Astrocyte of the spinal cord (primary cell): ENCODE measurements at places on chromosomes 4 and X.

DNA sequence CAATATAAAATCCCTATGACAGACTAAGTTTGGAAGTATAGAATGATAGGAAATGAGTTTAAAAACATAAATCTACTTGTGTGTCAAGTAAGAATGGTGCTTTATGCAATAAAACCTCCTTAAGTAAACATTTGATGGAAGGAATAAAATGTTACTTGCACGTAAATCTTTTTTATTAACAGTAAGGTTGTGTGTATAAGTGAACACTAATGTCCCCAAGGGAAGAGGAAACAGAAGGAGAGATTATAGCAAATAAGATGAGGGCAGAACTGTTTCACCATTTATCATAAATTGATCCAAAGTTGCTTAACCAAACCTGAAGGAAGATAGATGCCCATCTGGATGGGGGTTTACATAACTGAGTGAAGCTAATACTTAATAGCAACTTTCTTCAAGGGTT, 86.8 kb downstream of the FRMPD4 start:
- DNase-seq, result no peak

- peak; percentile 39 for DNase-seq
These were observed 208.7 kb downstream of the SOWAHB start for GRCh38 chr4:76689145-76689817.

DNA sequence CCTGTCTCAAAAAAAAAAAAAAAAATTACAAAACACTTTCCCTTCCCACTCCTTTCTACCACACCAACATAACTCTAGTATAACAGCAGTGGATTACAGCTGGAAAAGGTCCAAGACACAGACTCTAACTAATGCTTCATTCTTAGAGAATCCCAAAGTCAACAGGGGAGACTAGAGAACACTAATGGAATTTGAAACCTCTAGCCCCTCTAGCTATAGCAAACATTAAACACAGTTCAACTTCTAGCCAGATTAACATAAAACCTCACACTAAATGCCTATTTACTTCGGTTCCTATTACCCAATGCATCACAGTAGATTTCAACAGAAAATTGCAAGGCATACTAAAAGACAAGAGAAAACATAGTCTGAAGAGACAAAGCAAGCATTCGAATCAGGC, 10.5 kb upstream of the DHX15 start:
- DNase-seq, result peak; percentile 78

DNA sequence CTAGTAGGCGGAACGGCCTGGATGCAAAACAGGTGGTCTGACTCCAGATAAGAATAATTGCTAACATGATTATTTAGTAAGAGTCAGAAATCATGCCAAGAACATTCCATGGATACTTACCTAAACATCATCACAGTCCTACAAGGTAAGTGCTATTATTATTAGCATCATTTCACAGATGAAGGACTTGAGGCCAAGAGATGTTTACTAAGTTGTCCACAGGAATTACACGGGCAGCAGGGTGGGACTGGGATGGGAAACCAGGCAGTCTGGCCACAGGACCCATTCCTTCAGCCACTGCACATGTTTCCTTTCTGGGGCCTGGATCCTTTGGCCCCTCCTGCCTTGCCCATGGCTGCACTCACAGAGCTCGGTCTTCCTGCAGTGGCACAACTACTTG, 48.3 kb downstream of the ANAPC4 start:
- DNase-seq, result no peak

DNA sequence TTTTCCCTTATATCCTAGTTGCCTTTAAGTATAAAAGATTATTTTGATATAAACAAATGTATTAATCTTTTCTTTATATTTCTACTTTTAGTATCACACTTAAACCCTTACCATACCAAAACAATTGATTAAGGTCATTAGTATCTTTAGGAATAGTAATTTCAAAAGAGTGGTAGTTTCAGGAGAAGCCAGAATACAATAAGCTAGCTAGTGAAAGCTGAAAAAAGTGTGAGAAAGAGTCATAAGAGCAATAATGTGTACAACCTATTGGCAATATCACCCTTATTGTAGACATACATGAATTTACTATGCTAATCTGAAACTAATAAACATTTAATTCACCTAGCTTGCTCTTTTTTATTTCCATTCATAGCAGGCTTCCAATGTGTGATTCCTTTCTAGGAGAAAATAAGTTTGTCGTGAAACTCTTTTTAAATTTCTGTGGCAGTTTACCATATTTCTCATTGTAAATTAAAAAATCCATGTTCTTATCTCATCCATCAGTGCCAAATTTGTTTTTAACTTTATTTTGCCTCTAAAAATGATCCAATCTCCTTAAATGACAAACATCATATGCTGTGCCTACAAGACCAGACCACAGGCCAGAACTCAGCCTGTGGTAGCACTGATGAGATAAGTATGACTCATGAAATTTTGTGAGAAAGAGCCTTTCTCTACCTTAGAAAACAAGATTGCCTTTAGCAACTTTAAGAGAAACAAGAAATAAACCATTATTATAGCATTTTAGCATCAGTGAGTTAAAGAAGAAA, 8.1 kb downstream of the NEK1 start:
- peak; percentile 87 for DNase-seq

GRCh38 chr4:13640149-13640940, 12.8 kb upstream of the BOD1L1 start:
- DNase-seq, result peak; percentile 90

GRCh38 chr4:152778656-152779512, 646 bp downstream of the TIGD4 start:
- peak; percentile 25 for DNase-seq

DNA sequence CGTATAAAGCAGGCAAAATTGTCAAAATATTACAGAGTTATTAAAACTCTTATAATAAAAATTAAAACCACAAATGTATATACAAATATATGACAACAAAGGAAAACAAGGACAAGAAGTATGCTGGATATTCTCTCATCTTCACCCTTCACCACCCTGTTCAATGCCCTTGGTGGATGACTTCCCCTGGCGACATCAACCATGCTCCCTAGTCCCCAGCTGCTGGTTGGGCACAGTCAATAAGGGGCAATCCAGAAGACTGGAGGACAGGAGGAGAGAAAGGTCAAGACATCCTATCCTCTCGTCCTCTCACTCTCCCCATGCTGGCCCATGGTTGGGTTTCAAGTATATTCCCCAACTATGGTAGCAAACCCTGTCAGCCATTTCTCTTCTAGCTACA, 71.2 kb downstream of the CXCL13 start:
- no peak for DNase-seq

GRCh38 chr4:184861047-184861446, 35.3 kb upstream of the ACSL1 start:
- DNase-seq, result no peak

DNA sequence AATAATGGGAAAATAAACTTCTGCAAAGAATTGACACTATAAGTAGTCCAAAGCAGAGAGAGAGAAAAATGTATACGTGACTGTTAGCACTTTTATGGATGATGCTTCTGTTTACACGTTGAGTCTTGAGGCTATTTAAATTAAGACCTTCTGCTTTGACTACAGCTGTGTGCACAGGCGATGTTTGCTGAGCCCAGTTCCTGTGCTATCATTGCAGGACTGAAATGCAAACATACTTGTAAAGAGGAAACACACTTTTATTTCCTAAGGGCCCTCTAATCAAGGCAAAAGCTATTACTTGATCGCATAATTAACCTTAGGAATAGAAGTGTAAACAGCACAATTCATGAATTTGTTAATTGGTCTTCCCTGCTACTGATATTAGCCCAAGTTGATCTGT, 226.9 kb downstream of the FBXW7 start:
- no peak for DNase-seq

GRCh38 chrX:53186351-53186750, 38.7 kb downstream of the KDM5C start:
- no peak for DNase-seq

GRCh38 chr4:120053911-120054310, 12.7 kb downstream of the MAD2L1 start:
- no peak for DNase-seq

DNA sequence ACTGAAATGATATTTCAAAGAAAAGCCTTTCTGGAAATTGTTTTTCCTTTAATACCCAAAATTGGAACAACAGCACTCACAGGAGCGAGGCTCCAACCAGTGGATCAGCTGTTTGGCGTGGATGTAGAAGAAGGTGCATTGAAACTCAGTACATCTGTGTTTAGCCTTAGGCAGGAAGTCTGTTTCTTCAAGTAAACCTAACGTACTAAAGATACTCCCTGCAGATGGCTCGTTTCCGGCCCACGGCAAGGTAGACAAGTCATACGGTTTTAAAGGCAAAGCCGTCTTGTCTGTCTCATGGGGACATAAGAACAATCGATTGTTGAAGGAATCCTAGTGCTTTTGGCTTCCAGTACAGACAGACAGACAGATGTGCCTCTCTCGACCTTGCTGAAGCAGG, 50.0 kb upstream of the CLCN4 start:
- DNase-seq, result no peak

DNA sequence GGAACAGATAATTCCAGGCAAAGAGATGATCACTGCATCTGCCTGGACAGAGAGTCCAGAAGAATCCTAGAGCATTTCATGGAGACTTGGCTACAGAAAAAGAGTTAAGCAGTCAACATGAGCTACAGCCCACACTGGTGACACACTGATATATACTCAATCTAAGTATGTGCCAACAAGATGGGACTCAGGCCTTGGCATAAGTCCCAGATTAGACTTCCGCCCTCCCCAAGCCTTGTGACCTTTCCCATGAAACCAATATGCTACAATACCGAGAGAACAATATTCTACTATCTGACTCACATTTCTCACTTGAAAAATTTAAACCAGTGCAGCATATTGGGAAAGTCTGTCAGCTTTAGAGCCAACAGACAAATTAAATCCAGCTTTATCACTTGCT, 65.7 kb upstream of the SLITRK2 start:
- peak; percentile 46 for DNase-seq

- no peak for DNase-seq
These were observed 1.3 kb downstream of the FAM9C start for GRCh38 chrX:13043138-13043537.

GRCh38 chr4:33381816-33382215, 2661.6 kb downstream of the PCDH7 start:
- DNase-seq, result no peak

GRCh38 chr4:836750-837301, 10.9 kb upstream of the CPLX1 start:
- DNase-seq, result no peak

DNA sequence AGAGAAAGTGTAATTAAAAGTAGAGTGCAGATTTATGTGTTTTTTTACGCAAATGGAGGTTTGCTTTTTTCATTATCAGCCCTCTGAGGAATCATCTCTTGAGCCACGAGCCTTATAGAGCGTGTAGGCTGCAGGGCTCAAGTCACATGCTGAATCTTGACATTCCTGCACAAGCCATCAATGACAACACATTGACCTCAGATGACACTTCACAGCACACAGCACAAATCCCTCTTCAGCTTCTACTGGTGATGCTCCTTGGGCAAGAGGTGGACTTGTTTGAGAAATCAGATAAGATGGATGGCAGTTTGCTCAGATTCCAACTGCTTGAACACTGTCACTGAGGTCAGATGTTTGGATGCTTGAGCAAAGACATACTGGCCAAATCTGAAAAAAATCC, 250.6 kb downstream of the SNCA start:
- no peak for DNase-seq

DNA sequence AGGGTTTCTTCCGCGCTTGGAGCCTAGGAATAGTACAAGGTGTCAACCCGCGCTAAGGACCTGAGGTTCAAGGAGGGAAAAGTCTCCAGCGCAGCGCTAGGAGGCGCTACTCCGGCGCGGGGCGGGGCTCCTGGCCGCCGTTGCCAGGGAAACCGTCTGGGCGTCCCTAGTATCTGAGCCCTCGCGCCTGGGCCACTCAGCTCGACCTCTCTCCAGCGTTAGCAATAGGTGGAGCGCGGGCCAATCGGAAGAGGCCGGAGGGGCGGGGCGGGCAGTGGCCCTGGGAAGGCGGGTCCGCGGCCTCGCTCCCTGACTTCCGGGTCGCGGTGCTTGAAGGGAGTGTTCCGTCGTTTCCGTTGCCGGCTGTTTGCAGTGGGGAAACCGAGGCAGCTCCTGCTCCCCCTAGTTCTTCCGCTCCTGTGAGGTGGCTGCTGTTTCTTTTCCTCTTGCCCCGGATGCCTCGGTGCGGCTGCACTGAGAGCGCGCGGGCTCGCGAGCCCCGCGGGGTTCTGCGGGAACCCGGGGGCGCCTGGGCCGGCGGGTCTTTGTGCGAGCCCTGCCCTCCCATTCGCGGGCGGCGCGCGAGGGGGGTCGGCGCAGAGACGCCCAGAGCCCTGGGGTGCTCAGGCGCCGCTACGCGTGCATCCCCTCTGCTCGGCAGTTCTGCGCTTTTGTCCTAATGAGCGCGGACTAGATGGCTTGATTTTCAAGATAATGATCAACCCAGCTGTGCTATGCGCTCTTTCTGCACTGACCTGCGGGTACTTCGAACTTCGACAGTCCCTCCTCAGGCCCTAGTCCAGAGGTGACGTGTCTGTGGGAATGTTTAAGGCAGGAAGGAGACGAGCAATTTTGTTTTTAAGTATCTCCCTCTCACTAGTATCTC, at the start of gene ELMOD2:
ELMOD2 (plus strand) TSS at position 312 of the 886 bp plus-strand sequence. CDS start 1,261 bp downstream, outside the sequence.
- DNase-seq, result peak; percentile 98

- no peak for DNase-seq
These were observed 2268.3 kb downstream of the ARAP2 start for GRCh38 chr4:33975995-33976394.

- DNase-seq, result no peak
These were observed 20.1 kb upstream of the FRMPD4 start for GRCh38 chrX:12118134-12118533.

GRCh38 chr4:181432335-181432734, 810.9 kb upstream of the TENM3 start:
- DNase-seq, result no peak

DNA sequence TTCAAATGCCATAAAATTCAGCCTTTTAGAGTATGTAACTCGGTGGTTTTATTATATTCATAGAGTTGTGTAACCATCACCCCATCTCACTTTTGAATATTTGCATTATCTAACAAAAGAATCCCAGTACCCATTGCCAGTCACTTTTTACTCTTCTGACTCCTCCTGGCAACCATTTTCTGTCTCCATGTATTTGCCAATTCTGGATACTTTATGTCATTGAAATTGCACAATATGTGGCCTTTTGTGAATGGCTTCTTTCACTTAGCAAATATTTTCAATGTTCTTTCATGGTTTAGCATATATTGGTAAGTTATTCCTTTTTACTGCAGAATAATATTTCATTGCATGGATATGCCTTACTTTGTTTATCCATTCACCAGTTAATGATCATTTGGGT, 79.9 kb downstream of the SLIT2 start:
- DNase-seq, result no peak

GRCh38 chrX:104391906-104392305, 137.2 kb upstream of the ESX1 start:
- DNase-seq, result no peak

GRCh38 chrX:107968623-107969022, 13.5 kb downstream of the TEX13B start:
- DNase-seq, result no peak

GRCh38 chr4:1169171-1169671, 3.2 kb downstream of the SPON2 start:
- no peak for DNase-seq

- peak; percentile 6 for DNase-seq
These were observed 37.3 kb downstream of the NUDT11 start for GRCh38 chrX:51459125-51459524.

DNA sequence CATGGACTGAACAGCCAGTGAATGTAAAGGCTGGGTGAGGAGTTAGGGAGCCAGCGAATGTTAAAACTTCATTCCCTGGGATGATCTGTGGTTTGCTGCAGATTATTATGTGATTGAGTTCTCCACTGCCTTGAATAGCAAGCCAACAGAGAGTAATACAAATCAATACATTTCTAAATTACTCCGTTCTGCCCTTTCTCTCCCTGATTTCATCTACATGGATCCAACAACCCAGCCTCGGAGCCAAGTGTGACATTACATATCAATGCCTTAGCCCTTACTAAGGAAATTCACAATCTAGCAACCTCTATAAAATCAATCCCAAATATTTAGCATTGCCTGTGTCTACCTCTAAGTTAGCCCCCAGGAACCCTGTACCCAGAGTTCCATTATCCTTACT, 11.0 kb downstream of the HSD17B13 start:
- DNase-seq, result no peak
